Uterus (tissue), 4 donors: ENCODE measurements at places on chromosomes 3 and 15. TPM values are rescaled to one million over a fixed set of nuclear protein-coding genes. Genes with fewer than 3 reads are reported as not detected.

DIPK2A gene
- 102 TPM for total RNA-seq

MEGF11 gene
- total RNA-seq, result not detected

CEP19 gene
- total RNA-seq, result 5.9 TPM

OXNAD1 gene
- 31.5 TPM for total RNA-seq

FAM3D gene
- total RNA-seq, result not detected

TMEM40 gene
- total RNA-seq, result not detected

DOCK3 gene
- total RNA-seq, result 0.29 TPM

DNA sequence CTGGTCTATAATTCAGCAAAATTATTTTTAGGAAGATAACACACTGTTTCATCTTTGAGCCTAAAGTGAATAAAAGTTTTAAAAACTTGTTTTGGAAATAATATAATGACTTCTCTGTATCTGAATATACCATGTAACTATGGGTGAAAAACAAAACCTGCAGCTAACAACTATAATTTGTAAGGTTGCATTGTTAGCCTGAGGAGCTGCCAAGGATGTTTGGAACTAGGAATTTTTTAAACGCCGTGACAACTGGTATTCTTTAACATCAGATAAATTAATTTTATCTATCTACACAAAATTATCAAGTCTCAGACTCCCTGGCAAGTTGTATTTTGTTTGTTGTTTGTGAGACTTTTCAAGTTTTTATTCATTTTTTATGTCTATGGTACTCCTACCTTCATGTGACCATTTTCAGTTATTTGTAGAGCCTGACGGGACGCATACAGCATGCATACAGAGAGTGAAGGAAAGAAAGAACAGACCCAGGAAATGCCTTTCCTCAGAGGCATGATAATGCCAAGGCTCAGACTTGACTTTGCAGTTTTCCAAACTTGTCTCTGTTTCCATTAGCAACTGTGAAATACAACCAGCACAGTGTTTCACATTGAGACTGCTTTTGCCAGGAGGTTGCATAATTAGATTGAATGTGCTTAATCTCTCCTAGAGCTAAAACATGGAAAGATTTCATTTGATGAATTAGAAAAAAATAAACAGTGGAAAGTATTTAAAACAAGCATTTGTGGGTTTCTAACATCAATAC is 60.8 kb upstream of the ARHGEF26 start:
- DNase-seq, result no peak

DNA sequence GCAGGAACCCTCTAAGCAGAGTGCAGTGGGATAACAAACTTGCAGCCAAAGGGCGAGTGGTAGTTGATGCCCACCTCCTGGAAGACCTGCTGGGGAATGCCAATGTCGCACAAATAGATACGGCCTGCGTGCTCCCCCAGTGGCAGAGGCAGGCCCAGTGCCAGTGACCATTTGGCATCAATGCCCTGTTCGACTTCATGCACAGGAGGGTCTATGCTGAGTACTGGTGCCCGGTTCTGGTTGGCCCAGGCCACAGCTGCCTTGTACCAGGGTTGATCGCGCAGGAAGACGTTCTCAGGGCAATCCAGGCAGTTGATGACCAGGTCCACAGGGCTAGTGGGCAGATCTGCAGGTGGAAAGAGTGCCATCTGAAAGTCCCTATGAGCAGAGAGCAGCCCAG is 17.0 kb downstream of the CLK3 start:
- no peak for DNase-seq

DNA sequence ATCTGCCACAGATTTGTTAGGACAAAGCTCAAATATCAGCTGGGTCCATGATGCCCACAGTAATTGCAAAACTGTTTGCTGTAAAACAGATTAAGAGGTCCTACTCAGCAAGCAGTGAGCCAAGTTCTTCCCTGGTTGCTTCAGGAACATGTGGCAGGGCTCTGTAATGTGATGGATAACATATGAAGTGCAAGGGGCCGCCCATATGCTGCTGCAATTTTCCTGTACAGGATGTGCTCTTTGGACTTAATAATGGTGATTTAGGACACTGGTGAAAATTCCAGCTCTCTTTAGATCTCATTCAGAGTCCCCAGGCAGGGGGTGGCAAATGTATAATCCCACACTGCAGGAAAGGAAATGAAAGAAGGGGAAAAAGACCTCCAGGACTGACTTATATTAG is 289.4 kb downstream of the LSAMP start:
- DNase-seq, result no peak

DNA sequence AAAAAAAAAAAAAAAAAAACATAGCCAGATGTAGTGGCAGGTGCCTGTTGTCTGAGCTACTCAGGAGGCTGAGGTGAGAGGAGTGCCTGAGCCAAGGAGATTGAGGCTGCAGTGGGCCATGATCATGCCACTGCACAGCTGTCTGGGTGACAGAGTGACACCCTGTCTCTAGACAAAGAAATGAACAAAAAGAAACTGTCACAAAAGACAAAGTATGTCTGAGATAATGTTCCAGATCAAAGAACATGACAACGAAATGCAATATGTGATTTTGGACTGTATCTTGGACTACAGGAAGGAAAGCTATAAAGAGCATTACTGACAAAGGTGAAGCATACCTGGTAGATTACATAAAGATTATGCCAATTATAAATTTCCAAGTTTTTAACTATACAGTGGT is 862.8 kb downstream of the ROBO2 start:
- no peak for DNase-seq

GRCh38 chr3:186374376-186374775 is 12.3 kb upstream of the DGKG start:
- no peak for DNase-seq

DNA sequence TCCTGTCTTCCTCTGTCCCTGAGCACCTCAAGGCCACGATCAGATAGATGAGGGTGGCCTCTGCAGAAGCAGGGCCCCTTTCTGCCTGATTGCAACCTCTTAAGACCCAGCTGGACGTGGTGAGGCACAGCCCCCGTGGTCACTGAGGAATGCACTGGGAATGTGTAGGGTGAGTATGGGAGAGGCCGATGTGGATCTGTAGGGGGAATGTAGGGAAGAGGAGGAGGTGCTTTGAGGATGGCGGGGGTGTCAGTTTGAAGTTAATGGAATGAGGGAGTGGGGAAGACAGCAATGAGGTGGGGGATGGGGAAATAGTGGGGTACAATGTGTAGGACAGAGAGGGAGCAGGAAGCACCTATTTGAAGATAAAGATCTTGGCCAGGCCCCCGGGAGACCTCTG is 785 bp upstream of the IQCF5 start:
- DNase-seq, result no peak

GRCh38 chr3:39313289-39313688 is 16.2 kb upstream of the CCR8 start:
- no peak for DNase-seq

- no peak for DNase-seq
These were observed 5.6 kb upstream of the FEZF2 start for GRCh38 chr3:62378921-62379320.

DNA sequence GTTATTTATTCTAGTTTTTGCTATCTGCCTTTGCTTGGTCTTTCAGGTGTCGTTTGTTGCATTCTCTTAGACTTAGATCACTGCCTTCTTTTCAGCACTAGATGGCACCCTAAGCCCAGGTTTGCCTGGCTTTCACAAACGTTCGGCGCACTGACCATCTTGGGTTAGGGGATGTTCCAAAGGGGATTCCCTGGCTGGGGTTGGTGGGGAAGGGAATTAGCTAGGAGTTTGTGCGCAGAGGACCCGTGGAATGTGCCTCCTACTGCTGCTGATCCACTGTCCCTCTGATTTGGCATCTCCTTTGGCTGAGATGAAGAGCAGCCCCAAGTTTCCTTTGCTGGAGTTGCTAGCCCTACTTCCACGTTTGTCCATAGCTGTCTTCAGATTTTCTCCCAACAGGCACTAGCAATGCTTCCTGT is 33.9 kb downstream of the PFN2 start:
- peak; percentile 19 for DNase-seq

GRCh38 chr15:74038707-74039655 is 43.4 kb downstream of the GOLGA6A start:
- DNase-seq, result no peak

DNA sequence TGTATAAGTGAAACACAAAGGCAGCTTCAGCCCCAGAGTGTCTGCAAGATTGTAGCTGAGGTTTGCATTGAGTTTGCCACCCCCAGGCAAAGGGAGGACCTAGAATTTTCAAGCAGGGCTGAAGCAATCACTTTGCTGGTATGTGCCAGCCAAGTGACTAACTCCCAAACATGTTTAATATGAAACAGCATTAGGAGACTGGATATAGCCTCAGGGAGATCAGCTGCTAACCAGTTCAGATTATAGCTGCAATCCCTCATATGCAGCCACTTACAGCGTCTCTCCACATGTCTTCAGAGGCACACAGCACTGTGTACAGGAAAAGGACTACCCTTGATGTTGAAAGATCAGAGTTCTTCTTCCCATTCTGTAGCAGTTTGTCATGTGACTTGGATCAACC is 38.4 kb upstream of the PPP2R3A start:
- no peak for DNase-seq

- no peak for DNase-seq
These were observed 13.8 kb upstream of the TXNRD3 start for GRCh38 chr3:126668450-126669401.

DNA sequence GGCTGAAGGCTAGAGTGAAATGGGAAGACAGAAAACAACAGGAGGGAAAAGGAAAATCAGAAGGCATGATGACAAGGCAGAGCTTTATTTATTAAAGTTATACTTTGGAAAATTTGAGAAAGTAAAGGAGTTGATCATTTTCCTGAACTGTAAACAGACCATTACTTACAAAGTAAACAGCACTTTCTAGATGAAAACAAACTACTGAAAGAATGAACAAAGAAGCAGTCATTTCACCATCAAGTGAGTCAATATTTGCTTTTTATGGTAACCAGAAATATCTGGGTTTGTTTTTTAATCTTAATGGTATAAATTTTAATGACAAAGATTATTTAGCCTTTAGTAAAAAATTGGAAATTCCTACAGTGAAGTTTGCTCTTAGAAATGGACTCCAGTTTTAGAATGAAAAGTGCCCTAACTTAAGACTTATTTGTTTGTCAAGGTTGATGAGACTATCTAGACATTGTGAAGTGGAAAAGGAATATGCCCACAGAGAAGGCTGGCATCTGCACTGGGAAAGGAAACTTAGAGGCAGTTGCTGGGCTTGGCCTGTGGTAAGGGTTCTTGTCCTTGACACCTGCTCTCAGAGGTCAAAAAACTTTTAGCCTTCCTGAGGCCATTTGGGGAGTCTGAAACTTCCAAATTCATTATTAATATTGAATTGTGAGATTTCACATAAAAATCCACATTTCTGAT is 47.2 kb downstream of the SPTSSB start:
- DNase-seq, result no peak

DNA sequence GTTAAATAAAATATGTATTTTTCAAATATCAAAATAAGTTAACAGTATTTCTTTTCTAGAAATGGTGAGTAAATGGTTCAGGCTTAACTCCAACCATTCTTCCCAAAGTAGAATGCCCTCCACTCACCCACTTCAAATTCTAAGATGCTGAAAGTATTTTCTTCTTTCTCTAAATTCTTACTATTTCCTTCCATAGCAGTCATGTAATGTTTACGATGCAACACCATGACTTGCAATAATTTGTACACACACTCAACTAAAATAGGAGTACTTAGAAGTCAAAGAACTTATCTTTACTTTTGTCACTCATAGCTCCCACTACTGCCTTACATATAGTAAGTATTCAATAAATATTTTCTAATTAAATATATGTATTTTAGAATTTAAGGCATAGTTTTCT is 65.0 kb downstream of the AQR start:
- DNase-seq, result no peak

GRCh38 chr3:125024817-125025216 is 31.0 kb downstream of the HEG1 start:
- no peak for DNase-seq

DNA sequence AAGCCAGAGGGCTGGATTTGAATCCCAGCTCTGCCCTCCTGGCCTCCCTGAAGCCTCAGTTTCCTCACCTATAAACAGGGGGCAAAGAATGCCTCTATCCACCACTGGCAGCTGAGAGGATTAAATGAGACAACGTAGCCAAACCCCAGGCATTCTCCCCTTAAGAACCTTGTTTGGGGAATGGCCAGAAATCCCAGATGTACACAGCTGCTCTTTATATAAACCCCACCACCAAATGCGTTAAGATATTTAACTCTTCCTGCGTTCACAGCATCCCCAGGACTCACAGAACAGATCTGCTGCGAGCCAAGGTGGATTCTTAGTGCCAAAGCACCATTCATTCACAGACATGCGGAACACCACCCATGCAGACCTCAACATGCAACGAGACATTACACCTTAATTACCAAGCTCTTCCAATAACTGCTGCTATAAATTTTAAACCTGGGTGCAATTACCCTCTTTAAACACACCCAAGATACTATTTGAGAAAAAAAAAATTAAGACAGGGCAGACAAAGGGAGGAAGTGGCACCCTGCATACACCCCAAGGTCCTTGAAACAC is 5.2 kb downstream of the TLE3 start:
- DNase-seq, result no peak

DNA sequence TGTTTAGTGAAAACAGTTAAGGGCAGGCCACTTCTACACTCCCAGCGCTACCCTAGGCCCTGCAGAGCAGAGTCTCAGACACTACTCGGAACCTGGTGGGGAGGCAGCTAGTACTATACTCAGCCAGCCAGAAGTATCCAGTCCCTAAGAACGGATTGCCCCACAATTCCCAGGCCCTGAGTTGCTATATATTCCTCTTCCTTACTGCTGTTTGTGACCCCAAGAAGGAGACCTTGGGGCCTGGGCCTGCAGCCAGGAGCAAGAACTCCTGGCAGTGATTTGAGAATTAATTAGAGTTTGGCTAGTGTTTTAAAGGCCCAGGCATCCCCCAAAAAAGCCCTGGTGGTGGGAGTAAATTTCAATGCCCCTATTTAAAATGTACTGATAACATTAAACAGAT is 87.7 kb downstream of the RBPMS2 start:
- no peak for DNase-seq

- no peak for DNase-seq
These were observed 324.4 kb upstream of the CFAP20DC start for GRCh38 chr3:59374091-59374817.

DNA sequence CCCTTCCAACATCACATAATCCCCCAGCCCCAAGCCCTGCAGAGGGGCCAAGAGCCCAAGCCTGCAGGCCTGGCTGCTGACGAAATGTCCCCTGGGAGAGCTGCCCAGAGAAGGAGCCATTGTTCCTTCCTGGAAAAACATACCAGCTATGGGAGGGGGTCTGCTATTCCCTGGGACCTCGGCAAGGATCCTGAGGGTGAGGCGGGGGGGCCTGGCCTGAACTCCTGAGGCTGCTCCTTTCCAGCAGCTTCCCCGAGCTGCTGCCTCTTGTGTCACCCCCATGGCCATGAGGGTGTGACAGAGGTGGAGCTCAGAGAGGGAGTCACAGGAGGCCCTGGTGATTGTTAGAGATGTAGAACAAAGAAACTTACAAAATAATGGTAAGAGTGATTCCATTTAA is 12.9 kb downstream of the LOXL1 start:
- no peak for DNase-seq

GRCh38 chr15:75143738-75144334 is 57.8 kb upstream of the C15orf39 start:
- no peak for DNase-seq
